Stimulated activated CD8-positive, alpha-beta memory T cell treated with anti-CD3 and anti-CD28 coated beads, Interleukin-4, amount 100 ng/mL, for 4 hours (primary cell): ENCODE measurements at places on chromosomes 7 and 10.

GRCh38 chr7:918118-918425, 36.4 kb downstream of the ADAP1 start:
- no peak for DNase-seq

GRCh38 chr7:12731775-12732174, 44.3 kb downstream of the ARL4A start:
- no peak for DNase-seq

- no peak for DNase-seq
Observed at GRCh38 chr10:16809074-16809718, 8.0 kb downstream of the RSU1 start.

GRCh38 chr7:150736864-150737263, 354 bp upstream of the GIMAP5 start:
- DNase-seq: no peak

GRCh38 chr10:72885953-72886352, 7.6 kb upstream of the OIT3 start:
- no peak for DNase-seq

- no peak for DNase-seq
Observed at GRCh38 chr10:132245056-132245455, 58.3 kb downstream of the DPYSL4 start.

DNA sequence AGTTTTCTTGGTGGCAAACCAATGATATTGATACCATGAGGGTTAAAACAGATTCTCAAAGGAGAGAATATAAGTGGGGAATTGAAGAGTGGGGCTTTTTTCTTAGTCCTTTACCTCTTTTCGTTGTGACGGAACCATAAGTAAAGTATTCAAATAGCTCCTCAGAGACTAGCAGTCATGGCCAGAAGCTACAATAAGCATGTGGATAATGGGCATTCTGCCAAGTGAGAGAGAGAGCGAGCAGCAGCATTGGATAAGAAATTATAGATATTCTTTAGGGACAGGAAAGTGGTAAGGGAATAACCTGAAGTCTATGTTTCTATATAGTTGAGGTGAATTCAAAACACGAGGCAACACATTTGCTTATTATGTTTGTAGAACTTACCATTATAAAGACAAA, 235.1 kb downstream of the SEMA3E start:
- DNase-seq: no peak

- no peak for DNase-seq
Observed at GRCh38 chr7:130113887-130114286, 43.6 kb downstream of the KLHDC10 start.

GRCh38 chr7:42720012-42720411, 191.9 kb downstream of the C7orf25 start:
- no peak for DNase-seq

- DNase-seq: no peak
Observed at GRCh38 chr7:78066599-78066998, 268.0 kb downstream of the PHTF2 start.

DNA sequence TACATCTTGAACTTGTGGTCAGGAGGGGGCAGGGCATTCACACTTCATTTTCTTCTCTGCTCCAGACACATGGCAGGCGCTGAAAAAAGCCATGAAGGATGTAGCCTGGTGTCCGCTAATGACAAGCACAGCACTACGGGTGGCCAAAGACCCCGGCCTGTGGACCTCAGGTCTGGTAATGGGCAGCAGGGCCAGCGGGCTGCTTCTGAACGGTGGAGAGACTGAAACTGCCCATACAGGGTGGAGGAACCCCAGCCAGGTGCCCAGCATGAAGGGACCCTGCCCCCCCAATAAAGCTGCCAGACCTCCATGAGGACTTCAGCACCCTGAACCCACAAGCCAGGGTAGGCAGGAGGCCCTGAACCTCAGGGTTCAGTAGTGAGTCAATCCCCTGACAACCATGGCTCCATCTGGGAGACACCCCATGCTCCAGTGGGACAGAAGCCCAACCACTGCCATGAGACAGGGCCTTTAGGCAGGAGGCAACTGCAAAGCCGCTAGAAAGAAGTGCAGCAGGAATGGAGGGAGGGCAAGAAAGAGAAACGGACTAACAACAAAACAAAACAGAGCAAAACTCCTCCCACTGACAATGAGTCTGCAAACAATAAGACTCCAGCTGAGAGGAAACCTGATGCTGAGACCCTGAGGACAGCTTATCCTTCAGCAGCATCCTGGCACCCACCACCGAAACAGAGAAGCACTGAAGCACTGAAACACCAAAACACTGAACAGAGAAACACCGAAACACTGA, 140.2 kb upstream of the PPP2R2D start:
- no peak for DNase-seq

GRCh38 chr7:261341-262250, 28.4 kb upstream of the FOXL3 start:
- no peak for DNase-seq

DNA sequence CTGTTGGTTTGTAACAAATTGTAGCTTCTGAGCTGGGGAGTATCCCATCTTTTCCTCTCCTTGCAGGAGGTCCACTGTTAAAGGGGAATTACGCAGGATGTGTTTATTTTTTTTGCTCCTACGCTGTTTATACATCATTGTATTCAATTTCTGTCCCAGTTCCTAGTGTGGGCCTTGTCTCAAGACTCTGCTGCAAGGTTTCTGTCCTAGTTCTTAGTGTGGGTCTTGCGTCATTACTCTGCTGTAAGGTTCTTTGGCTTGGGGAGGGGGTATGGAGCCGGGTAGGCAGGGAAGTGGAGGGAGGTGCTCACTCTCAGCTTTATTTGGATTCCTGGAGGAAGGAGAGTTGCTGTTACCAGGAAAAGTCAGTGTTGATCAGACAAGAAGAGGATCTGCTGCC, 64.0 kb upstream of the TRIM8 start:
- DNase-seq: no peak

DNA sequence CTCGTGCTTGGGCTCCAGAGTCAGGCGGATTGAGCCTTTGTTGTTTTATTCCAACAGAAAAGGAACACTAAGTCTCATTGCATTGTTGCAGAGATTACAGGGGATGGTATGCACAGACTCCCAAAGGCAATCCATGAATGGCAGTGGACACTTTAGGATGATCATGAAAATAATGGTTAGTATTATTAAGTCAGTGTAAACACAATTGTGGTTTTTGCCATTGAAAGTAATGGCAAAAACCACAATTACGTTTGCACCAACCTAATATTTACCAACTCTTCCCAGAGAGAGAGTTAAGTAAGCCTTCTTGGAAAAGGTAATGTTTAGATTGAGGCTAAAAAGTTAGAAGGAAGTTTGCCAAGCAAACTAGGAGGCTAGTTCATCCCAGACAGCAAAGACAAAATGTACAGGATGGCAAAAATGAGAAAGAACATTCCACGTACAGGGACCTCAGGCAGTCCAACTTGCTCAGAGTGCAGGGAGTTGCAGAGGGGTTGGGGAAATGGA, 72.9 kb upstream of the AMPH start:
- DNase-seq: no peak

- DNase-seq: no peak
Observed at GRCh38 chr10:48939790-48940325, at the start of gene LRRC18. LRRC18 (minus strand) TSS chr10:48939840; CDS start chr10:48914155, 25,685 bp downstream.

- DNase-seq: no peak
Observed at GRCh38 chr7:90933984-90934383, 330.2 kb upstream of the FZD1 start.

- no peak for DNase-seq
Observed at GRCh38 chr7:108149908-108150307, 19.7 kb upstream of the LAMB4 start.

DNA sequence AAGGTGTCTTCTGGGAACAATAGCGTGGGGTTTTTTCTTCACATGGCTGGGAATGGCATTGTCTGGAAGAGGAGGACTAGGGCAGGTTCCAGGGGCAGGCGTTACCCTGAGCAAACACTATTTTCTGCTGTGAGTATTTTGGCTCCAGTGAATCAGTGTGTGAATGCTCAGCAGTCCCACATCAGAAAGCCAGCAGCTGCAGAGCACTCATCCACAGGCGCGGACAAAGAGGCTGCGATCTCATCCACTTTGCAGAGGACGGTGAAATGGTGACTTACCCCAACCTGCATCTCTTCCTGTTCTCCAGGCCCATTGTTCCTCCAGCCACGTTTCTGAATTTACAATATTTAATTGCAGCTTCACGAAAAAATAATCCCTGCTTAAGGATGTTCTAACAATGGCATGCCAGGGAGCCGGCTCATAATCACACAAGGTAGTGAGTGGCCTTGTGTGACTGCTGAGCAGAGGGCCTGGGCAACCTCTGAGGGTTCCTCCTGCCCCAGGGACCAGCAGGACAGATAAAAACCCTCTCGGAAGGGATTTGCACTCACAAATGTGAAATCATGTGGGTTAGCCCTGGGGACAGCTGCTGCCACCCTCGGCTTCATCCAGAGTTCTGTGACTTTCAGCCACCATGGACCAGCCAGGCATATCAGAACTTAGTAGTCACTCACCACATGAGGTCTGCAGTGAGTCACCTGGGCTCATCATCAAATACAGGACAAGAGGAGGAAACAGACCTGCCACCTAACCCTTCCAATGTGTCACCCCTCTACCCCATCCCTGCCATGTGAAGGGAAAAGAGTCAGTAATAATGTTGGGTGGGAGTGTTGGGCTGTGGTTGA, 65.0 kb upstream of the EN2 start:
- no peak for DNase-seq

DNA sequence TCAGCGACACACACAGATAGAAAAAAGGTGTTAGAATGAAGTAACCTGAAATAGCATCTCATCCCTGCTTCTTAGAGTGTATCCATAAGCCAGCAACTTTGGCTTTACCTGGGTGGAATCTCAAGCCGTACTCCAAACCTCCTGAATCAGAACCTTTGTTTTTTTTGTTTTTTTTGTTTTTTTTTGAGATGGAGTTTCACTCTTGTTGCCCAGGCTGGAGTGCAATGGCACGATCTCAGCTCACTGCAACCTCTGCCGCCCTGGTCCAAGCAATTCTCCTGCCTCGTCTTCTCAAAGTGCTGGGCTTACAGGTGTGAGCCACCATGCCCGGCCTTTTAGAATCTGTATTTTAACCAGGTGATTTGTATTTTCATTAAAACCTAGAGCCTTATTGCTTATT, 9.0 kb downstream of the NRBF2 start:
- DNase-seq: no peak

- DNase-seq: no peak
Observed at GRCh38 chr7:134939136-134939535, 47.2 kb upstream of the AGBL3 start.

- no peak for DNase-seq
Observed at GRCh38 chr7:96085953-96086352, 235.9 kb downstream of the SLC25A13 start.

DNA sequence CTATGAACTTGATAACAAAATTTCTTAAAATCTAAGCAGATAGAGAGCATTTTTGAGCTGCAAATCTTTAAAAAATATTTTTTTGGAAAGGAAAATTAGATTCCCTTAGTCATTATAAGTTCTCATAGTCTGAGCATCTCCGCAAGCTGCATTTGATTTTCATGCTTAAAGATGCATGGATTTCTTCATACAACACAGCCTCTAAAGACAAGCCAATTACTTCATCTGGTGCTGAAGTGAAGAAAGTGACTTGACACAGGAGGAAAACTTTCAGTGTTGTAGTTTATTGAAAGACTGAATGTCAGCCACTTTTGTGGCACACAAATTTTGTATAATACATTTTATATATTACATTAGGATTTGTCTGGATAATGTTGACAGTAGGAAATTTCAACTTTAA, 22.5 kb downstream of the SEMA3D start:
- no peak for DNase-seq

- DNase-seq: no peak
Observed at GRCh38 chr7:105743351-105744090, 132.9 kb downstream of the ATXN7L1 start.

DNA sequence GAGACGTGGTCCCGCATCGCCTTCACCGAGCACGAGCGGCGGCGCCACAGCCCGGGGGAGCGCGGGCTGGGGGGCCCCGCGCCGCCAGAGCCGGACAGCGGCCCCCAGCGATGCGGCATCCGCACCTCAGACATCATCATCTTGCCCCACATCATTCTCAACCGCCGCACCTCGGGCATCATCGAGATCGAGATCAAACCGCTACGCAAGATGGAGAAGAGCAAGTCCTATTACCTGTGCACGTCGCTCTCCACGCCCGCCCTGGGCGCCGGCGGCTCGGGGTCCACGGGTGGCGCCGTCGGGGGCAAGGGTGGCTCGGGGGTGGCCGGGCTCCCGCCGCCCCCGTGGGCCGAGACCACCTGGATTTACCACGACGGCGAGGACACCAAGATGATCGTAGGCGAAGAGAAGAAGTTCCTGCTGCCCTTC, 737 bp downstream of the CNNM2 start:
- no peak for DNase-seq

DNA sequence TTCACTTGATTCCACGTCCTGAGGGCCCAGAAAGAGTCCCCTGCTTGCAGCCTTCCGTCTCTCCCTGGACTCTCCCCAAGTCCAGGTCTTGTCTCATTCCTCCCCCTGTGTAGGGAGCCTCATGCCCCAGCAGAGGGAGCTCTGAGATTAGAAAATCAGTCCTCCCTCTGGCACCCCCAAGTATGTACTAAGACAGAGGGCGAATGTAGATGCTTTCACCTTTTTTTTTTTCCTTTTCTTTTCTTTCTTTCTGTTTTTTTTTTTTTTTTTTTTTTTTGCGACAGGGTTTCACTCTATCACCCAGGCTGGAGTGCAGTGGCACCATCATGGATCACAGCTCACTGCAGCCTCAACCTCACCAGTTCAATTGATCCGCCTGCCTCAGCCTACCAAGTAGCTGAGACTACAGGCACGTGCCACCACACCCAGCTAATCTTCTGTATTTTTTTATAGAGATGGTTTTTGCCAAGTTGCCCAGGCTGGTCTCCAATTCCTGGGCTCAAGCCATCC, 10.3 kb downstream of the SFXN3 start:
- DNase-seq: peak; percentile 47

- DNase-seq: no peak
Observed at GRCh38 chr7:15709978-15710377, 23.5 kb upstream of the MEOX2 start.

DNA sequence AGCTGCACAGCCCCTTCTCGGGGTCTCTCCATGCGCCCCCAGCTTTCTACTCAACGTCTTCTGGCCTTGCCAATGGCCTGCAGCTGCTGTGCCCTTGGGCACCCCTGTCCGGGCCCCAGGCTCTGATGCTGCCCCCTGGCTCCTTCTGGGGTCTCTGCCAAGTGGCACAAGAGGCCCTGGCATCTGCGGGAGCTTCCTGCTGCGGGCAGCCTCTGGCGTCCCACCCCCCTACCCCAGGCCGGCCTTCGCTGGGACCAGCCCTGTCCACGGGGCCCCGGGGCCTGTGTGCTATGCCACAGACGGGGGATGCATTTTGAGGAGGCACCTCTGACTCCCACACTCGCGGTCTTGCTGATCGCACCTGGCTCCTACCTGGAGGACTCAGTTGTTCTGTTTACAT, 2.3 kb downstream of the VENTX start:
- DNase-seq: no peak

GRCh38 chr10:110636932-110637557, 7.1 kb upstream of the RBM20 start:
- DNase-seq: no peak
